T-cell (primary cell): ENCODE measurements at places on chromosomes 12 and 14.

GRCh38 chr12:80802652-80803400 is 86.1 kb downstream of the MYF5 start:
- DNase-seq = no peak

GRCh38 chr14:89190765-89191513 is 226.1 kb downstream of the FOXN3 start:
- no peak for DNase-seq

DNA sequence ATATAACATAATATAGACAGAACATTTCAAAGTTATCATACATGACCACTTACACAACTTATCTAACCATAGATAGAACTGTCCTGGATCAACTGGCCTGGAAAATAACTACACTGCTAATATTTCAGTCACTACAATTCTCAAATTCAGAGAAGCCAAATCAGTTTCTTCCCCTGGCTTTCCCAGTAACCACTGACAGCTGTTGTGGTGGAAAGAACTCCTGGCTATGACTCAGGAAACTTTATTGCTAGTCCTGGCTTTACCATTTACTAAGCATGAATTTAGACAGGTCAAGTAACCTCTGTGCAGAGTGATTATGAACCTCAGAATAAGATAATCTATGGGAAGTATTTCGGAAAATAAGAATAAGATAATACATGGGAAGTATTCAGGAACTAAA is 244.9 kb upstream of the DIO2 start:
- DNase-seq = no peak

DNA sequence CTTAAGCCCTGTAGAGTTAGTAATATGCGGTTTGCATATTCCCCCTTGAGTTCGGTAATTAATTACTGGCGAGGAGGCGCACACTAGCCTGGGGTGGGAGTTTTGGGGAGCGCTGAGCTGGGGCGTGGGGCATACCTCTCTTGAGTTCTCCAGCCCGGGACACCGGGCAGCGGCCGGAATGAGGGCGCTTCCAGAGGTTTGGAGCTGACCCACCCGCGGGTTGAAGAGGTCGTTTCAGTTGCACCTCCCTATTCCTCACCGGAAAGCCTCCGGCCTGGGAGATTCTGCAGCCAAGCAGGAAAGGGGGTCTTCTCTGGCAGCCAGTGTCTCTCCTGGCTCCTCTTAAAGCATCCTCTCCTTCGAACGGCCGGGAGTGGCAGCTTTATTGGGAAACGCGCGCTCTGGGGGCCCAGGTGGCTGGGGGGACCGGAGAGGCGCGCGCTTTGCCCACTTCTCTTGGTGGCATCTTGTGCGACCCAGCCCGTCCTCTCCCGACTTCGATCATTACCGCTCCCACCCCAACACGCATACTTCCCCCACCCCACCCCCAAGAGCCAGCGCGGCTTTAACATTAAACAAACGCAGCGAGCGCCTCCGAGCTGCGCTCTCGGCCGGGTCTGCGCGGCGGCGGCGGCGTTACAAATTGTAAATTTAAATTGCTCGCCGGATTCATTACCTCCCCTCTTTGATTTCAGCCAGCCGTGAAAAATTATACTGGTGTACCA is 3.9 kb upstream of the LHX5 start:
- DNase-seq = no peak

DNA sequence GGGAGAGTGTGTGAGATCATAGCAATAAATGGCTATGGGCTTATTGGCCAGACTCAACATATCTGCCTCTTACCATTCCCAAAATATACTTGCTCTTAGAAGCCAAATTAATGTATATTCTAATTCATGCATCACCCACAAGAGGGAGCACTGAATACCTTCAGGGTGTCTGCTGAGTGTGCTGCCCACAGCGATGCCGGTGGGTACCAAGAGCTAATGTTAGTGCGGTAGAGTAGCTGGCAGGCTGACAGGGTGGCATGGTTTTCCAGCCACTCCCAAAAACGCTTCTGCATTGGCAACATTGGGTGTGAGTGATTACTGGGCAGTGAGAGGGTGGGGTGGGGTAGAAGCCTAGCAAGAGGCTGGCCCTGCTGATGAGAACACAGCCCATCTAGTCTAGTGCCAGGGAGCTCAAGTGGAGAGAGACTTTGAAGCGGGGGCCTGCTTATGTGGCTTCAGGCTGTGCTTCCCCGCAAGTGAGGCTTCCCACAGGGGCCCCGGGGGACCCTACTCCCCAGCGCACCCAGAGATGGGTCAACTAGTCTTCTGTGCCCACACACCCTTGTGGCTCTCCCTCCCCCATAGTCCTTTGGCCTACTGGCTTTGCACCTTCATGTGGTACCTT is 9.2 kb upstream of the PLEKHD1 start:
- DNase-seq = no peak

DNA sequence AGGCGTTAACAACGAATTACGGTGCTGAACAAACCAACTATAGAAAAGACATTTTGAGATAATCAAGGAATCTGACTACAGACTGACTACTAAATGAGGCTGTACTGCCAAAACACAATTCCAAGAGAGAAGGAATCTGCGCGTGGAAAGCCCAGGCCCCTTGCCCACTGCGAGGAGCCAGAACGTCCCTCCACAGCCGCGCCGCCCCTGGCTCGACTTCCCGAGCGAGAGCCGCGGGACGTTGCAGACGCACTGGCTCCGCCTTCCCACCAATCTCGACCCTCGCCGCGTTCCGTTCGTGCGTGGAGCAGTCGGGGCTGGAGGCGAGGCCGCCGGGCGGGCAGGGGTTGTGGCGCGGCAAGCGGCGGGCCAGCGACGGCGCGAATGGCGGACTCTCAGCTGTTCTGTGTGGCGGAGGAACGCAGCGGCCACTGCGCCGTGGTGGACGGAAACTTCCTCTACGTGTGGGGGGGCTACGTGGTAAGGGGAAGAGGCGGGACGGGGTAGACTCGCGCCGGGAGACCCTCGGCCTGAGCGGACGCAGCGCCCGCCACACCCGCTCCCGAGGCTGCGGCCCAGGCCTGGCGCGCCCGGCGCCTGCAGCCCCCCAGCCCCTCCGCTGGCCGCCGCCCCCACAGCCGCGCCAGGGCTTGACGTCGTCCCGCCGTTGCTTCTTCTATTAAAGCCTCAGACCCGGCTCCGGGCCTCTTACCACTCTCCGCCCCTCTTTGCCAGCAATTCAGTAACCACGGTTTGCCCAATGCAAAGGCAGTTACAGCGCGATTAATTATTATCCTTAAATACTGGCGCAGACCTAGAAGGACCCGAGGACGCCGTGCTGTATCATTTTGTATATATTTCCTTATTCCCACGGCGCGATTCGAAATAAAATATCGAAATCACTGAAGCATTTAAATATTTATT is at the start of gene KLHDC1:
Gene KLHDC1 (plus strand): TSS at position 310 of the 924 bp plus-strand sequence. CDS start 75 bp downstream, at position 385.
- peak; percentile 82 for DNase-seq

- DNase-seq = no peak
Measured at GRCh38 chr14:83874662-83875061, 1655.3 kb upstream of the FLRT2 start.

DNA sequence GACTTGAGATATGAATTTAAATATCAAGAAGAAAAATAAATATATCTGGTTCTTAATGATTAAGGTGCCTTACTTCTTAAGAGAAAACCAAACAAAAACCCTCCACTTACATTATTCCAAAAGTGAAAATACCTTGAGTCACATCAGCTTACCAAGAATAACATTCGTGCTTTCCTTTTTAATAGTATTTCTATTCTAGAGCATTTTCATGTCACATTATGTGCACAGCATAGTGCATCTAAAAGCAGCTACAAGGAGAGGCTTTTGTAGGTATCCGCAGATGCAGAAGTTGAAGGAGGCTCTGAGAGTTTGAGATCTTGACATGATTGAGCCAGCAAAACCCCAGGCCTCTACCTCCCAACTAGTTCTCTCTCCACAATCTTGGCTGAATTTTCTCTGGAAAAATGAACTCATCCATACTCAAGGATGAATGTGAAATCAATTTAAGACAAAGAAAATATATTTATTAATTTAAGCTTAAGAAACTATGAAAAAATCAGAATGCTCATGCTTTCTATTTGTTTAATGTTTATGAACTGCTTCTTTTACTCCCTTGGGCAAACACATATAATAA is 275.0 kb downstream of the AKAP6 start:
- no peak for DNase-seq

DNA sequence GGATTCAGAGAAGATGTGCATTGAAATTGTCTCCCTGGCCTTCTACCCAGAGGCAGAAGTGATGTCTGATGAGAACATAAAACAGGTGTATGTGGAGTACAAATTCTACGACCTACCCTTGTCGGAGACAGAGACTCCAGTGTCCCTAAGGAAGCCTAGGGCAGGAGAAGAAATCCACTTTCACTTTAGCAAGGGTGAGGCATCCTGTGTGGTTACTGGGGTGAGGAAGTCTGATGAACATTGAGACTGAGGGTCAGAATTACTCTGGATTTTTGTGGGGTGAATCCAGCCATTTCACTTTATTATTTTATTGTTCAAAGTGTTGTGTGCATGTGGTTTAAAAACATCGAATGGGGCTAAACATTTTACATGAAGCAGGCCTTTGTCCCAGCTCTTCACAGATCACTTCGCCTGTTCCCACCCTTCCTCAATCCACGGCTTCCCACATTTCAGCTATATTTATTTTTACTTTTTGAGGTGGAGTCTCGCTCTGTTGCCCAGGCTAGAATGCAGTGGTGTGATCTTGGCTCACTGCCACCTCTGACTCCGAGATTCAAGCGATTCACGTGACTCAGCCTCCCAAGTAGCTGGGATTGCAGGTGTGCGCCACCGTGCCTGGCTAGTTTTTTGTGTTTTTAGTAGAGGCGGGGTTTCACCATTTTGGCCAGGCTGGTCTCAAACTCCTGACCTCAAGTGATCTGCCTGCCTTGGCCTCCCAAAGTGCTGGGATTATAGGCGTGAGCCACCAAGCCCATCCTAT is 40.6 kb downstream of the SUPT16H start:
- DNase-seq = no peak

DNA sequence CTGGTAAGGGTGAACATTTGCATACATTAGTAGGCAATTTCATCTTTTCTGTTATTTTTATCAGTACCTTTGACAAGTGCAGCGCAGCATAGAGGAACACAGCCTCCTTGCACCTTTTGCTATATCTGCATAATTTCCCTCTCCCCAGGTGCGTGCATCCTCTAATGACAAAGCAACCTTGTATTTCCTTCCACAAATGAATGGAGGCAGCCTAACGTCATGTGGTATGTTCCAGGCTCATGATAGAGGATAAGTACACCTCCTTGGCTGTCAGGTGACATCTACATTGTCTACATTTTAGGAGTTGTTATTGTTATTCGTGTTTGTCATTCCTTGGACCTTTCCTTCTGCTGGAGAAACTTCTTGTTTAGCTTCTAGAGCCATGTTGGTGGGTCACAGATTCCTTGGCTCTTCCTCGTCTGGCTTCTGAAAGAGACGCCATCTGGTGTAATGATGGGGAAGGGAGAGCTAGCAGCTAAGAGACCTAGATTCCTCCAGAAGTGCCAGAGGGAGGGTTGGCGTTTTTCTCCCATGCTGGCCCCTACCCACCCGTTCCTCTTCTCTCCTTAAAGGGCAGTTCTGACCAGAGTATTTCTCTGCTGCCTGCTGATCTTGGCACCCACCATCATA is 37.0 kb downstream of the EVL start:
- no peak for DNase-seq

DNA sequence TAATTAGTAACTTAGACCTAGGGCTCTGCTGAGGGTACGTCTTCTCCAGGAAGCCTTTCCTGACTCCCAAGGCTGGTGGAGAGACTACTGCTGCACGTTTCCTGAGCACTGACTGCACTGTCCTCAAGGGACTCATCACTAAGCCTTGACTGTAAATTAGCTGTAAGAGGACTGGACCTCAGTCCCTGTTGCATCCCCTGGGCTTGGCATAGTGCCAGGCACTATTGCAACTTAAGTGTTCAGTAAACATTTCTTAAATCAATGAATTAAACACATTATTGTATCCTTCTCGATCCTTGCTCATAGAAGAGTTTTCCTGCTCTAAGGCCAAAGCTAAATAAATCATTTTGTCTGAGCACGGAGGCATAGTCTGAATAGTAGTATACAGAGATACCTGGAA is 31.9 kb upstream of the IFNG-AS1 start:
- no peak for DNase-seq

DNA sequence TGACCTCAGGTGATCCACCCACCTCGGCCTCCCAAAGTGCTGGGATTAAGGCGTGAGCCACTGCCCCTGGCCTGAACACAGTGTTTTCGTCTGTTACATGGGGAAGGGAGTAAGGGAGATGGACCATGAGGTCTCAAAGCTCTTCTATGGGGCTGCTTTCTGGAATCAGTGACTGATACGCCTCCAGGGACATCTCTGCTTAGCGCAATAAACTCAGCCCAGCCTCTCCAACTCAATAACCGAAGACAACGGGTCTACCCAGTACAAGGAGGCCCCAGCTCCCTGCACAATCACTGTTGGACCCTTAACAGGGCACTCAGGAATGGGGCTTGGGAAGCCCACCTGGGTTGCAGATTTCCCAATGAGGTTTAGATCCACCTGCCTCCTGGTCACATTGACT is 42.6 kb upstream of the CHGA start:
- DNase-seq = no peak

DNA sequence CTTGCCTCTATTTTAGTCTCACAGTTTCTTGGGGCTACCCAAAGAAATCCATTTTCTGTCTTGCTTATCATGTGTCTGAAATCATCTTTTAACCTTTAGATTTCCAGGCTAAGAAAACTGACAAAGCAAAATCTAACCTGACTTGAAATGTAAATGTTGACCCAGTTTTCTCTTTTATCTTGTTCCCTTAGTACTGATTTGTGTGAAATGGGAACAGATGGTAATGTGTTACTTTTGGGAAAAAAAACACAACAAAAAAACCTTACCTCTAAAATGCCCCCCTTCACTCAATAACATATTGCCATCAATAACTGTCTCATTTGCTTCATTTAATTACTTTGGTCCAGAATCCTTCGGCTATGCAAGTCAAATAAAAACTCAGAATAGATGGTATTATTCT is 383.2 kb upstream of the DCN start:
- DNase-seq = no peak

- no peak for DNase-seq
Measured at GRCh38 chr14:34629344-34629656, 648 bp downstream of the SNX6 start.

- no peak for DNase-seq
Measured at GRCh38 chr14:103619057-103619456, 10.0 kb upstream of the KLC1 start.

GRCh38 chr12:120101617-120102016 is 14.9 kb downstream of the RAB35 start:
- no peak for DNase-seq

- no peak for DNase-seq
Measured at GRCh38 chr14:24861083-24861630, 188.8 kb downstream of the STXBP6 start.

GRCh38 chr12:116382686-116383530 is 105.4 kb upstream of the MED13L start:
- no peak for DNase-seq

DNA sequence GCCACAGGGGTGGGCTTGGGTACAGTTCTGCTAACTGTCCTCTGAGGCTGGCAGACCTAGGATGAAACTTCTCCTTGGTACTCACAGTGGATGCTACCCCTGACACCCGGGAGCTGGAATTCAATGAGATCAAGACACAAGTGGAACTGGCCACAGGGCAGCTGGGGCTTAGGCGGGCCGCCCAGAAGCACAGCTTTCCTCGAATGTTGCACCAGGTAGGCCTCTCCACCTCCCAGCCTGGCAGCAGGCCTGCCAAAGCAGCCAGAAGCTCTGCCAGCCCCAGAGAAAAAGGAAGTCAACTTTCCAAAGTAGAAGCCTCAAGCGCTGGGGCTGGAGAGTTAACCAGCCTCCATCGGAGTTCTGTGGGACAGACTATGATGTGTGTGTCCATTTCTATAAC is 2.4 kb upstream of the NRL start:
- DNase-seq = no peak
